ENCODE measurements at places on chromosomes 7 and 10.

DNA sequence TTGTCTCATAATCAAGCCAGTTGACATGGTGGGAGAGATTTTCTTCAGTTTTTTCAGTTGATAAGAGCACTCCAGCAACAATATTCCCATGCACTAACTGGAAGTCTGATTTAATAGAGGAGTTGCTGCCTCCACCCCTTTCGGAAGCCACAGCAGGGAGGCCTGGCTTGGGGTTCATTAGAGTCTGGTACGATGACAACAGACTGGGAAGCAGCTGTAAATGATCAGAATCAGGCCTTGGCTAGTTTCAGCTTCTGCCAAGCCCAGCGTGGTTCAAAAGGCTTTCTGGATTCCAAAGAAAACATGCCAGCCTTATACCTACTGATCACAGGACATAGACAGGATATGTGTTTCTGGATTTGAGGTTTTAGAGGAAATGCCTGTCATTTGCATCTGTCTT, 274.0 kb downstream of the CSTF2T start:
- peak; percentile 26 for DNase-seq

GRCh38 chr10:117668327-117669008, 125.9 kb downstream of the EMX2 start:
- DNase-seq: no peak

DNA sequence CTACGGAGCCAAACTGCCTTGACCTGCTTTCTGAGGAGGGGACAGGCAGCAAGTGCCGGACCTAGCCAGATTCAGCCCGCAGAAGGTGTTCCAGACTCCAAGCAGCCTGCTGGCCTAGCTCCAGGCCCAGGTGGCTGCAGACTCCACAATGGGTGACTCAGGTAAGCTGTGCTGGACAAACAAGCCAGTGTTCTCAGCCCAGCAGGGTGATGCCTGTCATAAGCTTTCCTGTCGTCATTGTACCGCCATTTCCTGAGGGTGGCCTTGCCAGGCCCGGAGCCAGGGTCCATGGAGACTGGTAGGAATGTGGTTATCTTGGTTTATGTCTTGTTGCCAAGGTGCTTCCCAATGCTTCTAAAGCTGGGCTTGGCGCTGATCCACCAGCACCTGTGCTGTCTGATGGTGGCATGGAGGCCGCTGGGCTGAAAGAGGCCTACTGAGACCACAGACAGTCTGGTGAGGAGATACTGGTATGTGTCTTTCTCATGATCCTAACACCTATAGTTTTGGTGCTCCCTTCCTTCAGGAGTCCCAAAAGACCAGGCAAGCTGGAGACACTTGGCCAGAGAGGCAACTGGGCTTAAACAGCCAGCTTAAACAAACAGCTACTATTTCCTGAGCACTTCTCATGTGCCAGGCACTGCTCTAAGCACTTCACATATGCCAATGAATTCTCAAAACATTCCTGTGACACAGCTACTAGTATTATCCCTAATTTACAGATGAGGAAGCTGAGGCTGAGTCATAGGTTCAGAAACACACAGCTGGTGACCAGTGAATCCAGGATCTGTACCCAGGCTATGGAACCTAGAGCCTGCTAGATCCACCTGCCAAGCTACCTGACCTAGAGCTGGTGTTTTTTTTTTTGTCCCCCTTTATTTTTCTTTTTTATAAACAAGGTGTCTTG, 42.0 kb downstream of the ZC3HC1 start:
- DNase-seq: no peak

DNA sequence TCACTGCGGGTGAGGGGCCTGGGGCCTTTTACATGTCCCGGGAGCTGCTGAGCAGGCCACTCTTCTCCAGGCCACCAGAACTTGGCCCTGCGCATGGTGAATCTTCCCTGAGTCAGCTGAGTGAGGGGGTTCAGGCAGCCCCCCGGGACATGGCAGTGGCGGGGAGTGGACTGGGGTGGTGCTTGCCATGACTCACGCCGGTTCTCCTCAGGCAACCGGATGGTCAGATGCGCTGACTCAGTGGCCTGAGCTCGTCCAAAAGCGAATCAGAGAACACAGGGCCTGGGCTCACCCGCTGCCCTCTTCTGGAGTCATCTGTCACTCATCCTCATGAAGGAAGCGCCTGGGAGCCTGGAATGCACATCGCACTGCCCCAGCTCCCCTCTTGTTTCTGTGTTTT, 33.5 kb downstream of the HTRA1 start:
- no peak for DNase-seq

DNA sequence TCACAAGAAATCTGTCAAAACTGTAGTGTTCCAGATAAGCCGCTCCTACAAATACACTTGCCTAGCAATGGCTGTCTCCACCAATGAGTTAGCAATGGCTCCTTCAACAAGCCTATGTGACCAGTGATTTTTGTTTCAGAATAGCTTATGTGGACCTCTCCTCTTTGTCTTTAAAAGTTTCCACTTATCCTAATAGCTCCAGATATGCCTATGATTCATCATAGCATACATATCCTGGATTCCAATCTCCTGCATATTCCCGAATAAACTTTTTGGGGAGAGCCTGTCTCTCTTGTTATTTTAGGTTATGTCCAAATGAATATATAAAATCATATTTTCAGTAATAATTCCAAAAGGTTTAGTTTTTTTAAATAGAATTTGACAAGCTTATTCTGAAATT, 510.6 kb downstream of the ARL4A start:
- DNase-seq: no peak

DNA sequence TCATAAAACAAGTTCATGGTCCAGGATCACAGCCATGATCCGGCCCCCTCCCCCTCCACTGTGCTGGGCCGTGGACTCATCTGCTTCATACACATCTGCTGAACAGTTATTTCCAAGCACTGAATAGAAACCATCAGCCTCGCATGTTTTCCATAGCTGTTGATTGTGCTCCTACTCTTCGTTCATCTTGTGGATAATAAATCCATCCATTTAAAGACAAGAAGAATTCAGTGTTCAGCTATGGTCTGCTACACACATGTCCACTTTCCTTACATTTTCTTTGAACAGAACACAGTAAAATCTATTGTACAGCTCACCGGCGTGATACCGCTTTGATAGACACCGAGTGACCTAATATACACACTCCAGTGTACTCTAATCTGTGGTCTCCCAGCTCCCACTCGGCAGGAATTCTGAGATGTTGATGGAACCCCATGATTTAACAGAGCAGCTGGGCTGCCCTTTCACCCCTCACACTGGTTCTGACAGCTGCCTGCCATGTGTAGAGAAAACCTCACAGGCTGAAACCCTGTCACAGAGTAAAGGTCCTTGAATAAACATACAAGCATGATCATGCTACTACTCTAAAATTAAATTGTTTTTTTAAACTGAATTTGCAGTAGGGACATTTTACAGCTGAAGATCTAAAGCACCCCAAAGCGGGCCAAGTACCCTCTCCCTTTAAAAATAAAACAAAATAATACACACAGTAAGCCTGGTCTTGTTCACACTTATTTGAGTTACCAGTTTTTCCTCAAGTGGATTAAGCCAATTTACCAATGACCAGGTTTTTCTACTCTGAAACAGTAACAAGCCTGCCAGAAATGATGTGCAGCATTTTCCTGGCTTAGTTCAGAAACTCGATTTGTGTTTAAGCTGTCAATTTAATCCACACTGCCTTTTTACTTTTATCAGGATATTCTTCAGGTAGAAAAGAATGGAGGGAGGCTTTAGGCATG, 95.1 kb upstream of the FZD1 start:
- DNase-seq: peak; percentile 43

DNA sequence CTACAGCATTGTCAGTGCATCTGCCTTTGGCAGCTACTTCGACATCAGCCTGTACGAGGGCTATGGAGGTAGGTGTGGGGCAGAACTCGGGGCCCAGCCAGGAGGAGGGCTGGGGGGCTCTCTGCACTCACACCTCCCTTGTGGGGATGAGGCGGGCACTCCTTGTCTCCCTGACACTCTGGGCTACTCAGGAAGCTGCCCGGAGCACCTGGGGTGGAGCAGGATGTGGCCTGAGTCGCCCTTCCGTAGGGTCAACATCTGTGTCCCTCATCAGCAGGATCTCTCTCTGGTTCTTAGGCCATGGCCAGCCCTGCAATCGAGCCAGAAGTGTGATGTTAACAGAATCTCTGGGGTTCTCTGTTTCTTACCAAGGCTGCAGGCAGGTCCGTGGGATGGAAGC, 40.2 kb downstream of the C10orf105 start:
- no peak for DNase-seq

GRCh38 chr10:79086822-79087221, 18.1 kb downstream of the ZMIZ1 start:
- DNase-seq: no peak

GRCh38 chr10:14200698-14201544, 129.8 kb downstream of the FRMD4A start:
- peak; percentile 62 for DNase-seq

- DNase-seq: no peak
Measured at GRCh38 chr10:80154978-80155695, 22.6 kb downstream of the PLAC9 start.

GRCh38 chr10:32461203-32461602, 15.3 kb downstream of the CCDC7 start:
- DNase-seq: no peak

GRCh38 chr10:63896992-63897391, 375.8 kb downstream of the REEP3 start:
- no peak for DNase-seq

GRCh38 chr7:72405871-72406270, 6.3 kb downstream of the CALN1 start:
- DNase-seq: no peak

DNA sequence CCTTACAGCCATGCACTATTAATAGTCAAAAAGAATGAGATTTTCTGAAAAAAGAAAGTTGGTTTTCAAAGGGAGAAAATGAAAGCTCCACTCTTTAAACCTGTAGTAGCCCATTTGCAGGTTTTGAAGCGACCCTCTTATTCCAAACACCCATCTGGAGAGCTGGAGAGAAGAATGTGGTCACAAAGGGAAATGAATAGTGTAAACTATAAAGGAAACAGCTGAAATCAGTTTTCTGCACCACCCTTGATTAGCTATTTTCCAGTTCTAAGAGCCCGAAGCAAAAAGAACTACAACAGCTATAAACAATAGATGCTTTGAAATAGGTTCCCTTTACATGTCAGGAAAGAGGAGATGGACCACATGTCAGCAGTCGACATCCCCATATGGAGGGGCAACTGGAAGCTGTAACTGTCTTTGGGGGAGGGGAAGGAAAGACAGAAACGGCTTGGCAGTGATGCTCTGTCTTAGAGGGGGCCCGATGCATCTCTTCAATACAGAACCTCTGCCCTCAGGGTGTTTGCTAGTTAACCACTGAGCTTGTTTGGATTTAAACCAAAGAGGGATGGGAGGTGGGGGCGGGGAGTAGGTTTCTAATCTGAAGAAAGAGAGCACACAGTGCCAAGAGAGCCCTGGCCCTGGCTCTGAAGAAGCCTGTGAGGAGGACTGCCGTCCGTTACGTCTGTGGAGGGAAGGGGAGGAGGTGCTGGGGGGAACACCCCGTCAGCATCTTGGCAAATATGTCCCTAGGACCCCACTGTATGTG, 55.3 kb downstream of the CPVL start:
- peak; percentile 40 for DNase-seq

DNA sequence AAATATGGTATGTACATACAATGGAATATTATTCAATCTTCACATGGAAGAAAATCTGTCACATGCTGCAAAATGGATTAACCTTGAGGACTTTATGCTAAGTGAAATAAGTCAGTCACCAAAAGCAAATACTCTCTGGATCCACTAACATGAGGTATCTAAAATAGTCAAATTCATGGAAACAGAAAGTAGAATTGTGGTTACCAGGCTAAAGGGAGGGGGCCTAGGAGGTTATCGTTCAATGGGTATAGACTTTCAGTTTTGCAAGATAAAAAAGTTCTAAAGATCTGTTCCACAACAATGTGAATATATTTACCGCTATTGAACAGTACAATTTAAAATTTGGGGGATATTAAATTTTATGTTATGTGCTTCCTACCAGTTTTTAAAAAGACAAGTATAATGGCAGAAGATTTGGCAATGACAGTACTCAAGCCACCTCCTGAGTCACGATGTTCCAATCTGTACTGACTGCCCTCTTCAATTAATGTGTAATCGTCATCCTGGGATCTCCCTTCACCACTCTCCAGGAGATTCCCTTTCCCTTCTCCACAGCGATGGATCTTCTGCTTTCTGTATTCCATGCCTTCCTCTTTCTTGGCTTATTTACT, 32.3 kb upstream of the IL6 start:
- DNase-seq: no peak

GRCh38 chr10:125721035-125721434, 1.5 kb downstream of the EDRF1 start:
- no peak for DNase-seq

- no peak for DNase-seq
Measured at GRCh38 chr10:51077074-51077473, 2.8 kb downstream of the PRKG1 start.

GRCh38 chr7:19248681-19249080, 103.5 kb upstream of the FERD3L start:
- DNase-seq: no peak
